ENCODE measurements at places on chromosomes 3 and 15.

GRCh38 chr3:143441516-143442171 is 322.1 kb downstream of the CHST2 start:
- DNase-seq: no peak

DNA sequence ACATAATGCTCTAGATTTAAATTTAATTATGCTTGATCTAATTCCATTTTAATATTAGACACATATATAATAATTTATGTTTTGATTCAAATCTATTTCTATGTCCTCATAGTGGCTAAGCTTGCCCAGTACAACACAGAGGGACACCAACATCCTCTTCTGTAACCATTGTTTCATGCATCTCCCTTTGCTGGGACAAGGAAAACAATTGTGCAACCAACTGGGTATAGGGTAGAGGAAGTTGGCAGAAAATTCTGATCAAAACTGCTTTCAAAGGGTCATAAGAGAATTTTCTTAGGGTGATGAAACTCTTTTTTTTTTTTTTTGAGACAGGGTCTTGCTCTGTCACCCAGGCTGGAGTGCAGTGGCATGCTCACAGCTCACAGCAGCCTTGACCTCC is 121.4 kb upstream of the SGO1 start:
- no peak for DNase-seq

- no peak for DNase-seq
Measured at GRCh38 chr3:46221391-46221790, 13.3 kb upstream of the CCR1 start.

DNA sequence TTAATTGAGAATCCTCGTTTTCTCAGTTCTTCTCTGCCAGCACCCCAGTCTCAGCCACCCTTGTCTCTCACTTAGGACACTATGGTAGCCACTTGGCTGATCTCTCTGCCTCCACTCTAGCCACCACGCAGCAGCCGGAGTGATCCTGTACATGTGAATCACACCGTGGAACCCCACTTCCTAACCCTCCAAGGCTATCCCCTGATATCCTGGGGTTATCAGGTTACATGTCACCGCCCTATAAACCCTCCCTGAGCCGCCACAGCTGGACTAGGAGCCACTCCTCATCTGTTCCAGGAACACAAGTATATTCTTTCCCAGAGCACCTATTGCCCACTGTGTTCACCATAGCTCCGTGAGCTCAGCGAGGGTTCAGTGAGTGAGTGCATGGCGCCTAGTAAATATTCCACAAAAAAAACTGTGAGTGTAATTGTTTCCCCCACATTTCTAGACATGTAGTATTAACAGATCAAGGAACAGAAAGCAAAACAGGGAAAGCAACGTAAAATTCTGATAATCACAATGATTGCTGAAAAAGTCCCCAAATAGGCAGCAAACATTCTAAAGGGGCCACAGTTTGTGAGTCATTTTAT is 661 bp upstream of the PARP14 start:
- DNase-seq: no peak

- no peak for DNase-seq
Measured at GRCh38 chr15:74011610-74012009, 17.1 kb downstream of the PML start.

GRCh38 chr3:6989608-6990291 is 128.8 kb downstream of the GRM7 start:
- no peak for DNase-seq

DNA sequence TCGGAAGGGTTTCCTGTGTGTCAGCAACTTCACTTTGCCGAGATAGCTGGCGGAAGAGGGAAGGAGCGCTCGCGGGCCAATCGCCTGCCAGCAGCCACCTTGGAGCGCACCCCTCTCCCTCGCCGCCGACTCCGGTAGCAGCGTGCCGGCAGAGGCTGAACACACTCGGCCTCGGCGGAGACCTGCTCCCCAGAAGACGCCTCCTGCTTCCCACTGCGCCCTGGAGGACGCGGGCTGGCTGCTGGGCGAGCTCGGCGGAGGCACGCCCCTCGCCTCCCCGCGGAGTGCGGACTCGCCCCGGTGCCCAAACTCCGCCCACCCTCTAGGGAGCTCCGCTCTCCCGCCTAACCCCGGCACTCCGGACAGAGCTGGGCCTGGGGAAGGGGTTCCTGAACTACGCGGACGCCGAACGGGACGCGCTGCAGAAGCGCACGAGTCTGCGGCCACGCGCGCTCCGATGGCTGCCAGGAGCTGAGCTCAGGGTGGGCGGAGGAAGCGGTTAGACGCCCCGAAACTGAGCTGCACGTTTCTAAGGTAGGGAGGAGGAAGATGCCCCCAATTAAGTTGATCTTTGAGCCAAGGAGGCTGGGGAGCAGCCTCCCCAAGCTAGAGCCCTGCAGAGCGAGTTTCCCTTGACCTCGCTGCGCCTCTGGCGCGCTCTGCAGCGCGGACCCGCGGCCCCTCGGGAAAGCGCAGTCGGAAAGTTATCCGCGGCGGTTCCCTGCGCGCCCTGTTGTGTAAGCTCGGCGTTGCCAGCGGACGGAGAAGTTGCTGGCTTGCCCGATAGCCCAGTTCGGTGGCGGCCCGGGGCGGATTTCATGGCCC is at the start of gene P2RY1:
P2RY1 (plus strand) TSS at position 356 of the 825 bp plus-strand sequence. CDS start 652 bp downstream, outside the sequence.
- DNase-seq: no peak

DNA sequence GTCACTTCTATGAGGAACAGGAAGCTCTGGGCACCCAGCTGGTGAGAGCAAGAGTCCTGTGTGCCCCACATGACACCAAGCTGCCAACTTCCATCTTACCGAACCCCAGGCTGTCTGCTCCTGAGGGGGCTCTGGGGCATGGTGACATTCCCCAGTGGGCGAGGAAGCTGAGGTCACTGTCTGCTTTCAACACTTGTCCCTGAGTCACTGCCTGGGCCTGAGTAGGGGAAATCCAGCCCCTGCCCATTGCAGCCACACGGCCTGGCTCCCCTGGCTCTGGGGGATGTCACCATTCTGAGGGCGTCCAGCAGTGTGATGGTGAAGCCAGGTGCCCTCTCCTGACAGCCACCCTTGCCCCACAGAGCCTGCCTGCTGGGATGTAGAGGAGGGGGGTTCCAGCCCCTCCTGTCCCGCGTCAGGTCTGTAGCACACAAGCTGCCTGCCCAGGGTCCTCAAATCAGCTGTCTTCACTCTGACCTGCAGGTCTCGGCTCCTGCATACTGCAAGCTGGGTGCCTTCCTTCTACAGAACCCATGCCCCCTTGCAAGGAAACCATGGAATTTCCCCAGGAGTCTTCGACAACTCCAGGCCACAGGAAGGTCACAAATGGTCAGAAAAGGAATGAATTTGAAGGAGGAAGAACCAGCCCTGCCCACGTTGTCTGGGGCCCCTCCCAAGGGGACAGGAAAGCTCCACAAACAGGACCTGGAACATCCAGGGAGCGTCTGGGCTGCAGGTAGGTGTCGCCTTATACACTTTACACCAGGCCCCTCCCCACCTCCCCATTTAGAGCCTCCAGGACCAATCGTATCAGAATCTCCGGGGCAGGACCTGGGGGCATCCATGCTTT is 69.9 kb upstream of the GATM start:
- DNase-seq: no peak

DNA sequence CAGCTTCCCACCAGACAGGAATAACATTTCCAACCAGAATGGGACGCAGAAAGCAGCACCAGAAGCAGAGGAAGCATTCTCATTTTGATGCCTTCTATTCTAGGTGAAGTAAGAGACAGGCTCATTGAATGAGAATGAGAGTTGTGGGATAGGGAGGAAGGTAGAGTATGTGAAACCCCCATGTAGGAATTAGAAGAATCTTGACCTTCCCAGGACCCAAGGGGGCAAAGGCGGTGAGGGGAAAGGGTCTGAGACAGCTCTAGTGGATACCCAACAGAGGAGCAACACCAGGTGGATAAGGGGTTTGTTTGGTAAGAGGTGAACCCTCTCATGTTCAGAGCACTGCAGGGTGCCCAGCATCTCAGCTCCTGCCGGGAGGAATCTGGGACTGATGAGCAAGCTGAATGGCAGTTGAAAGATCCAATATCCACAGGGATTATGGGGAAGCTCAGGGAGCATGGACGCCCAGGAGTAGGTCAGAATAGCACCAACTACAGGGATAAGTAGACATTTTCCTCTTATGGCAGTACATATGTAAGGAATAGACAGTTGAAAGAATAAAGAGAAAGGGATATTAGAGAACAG is 77.0 kb downstream of the PLCL2 start:
- no peak for DNase-seq

DNA sequence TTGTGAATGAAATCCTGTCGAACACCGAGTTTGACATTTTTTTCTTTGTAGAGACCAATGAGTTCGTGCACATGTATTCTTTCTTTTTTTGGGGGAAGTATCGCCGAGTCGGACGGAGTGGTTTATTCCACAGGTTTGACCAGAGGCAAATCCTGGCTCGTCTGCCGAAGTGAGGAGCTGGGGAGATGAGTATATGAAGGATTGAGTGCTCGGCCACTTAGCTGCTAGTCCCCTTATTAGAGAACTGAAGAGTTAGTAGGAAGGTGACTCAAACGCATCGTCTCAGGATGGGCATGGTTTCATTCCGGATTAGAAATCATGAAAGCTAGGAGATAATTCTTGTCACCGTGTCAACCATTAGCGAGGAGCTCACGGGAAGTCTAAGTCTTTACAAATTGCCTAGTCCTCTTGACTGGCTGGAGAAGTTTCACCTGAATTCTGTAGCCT is 154.7 kb upstream of the GOLIM4 start:
- no peak for DNase-seq

DNA sequence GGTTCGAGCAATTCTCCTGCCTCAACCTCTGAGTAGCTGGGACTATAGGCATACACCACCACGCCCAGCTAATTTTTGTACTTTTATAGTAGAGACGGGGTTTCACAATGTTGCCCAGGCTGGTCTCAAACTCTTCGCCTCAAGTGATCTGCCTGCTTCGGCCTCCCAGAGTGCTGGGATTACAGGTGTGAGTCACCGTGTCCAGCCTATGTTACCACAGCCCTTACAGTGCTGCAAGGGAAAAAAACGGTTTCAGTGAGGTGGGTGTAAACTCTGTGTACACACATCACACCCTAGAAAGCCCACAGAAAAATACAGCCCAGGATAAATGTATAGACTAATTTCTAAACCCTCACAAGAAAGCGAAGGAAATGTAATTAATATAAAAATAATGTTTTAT is 103.5 kb upstream of the AKAP13 start:
- DNase-seq: no peak

- no peak for DNase-seq
Measured at GRCh38 chr3:27578032-27578431, 93.8 kb upstream of the SLC4A7 start.

- no peak for DNase-seq
Measured at GRCh38 chr3:107662124-107662507, 139.4 kb downstream of the BBX start.

GRCh38 chr3:186988806-186989205 is 58.5 kb downstream of the ST6GAL1 start:
- no peak for DNase-seq

GRCh38 chr3:77222701-77223100 is 182.8 kb downstream of the ROBO2 start:
- DNase-seq: no peak

- DNase-seq: no peak
Measured at GRCh38 chr3:193396451-193397244, 18.1 kb upstream of the ATP13A5 start.

- no peak for DNase-seq
Measured at GRCh38 chr3:128247666-128248409, 94.6 kb downstream of the EEFSEC start.

DNA sequence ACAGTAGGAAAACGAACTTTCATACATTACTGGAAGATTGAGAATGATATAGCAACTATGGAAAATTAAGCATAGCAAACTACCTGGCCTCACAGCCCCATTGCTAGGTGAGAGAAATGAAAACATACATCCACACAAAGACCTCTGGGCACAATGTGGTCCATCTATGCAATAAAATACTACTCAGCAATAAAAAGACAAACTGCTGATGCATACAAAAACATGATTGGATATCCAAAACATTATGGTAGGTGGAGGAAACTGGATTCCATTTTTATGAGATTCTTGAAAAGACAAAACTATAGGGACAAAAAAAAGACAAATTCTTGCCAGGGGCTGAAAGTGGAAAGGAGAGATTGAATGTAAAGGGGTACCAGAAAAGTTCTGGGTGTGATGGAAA is 308.8 kb downstream of the OCA2 start:
- DNase-seq: no peak

All from stimulated activated CD4-positive, alpha-beta T cell treated with anti-CD3 and anti-CD28 coated beads, Interleukin-4, amount 100 ng/mL, for 24 hours (primary cell).